Panc1 (cell line): ENCODE measurements at places on chromosomes 1 and 21. TPM values are rescaled to one million over a fixed set of nuclear protein-coding genes. Genes with fewer than 3 reads are reported as not detected.

Gene TNFSF18
- not detected for total RNA-seq

Gene DISP3
- total RNA-seq = 1.1 TPM

Gene KLHL12
- 37.8 TPM for total RNA-seq

GRCh38 chr21:35427320-35428000 is 378.4 kb upstream of the RUNX1 start:
- DNase-seq = no peak

- DNase-seq = no peak
Observed at GRCh38 chr1:227883641-227884301, 64.0 kb downstream of the WNT9A start.

- no peak for DNase-seq
Observed at GRCh38 chr1:100866041-100866900, 28.4 kb downstream of the EXTL2 start.

DNA sequence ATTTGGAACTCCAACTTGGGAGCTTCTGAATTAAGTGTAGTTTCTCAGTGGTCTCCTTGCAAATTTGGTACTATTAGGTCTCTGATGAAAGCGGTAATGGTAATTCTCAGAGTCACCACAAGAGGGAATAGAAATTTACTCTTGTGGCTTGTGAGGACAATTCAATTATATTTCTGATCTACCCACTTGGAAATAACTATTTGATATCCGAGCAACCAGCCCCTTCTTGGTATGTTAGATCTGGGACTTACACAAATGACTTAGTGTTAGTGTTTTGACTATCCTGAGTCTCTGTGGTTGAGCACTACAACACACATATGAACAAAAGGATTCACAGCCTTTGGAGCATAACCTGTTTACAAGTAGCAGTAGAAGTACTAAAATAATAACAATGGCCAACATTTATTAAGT is 68.1 kb downstream of the RPS6KA1 start:
- DNase-seq = peak; percentile 53
